ENCODE measurements at places on chromosomes 1 and 21.

DNA sequence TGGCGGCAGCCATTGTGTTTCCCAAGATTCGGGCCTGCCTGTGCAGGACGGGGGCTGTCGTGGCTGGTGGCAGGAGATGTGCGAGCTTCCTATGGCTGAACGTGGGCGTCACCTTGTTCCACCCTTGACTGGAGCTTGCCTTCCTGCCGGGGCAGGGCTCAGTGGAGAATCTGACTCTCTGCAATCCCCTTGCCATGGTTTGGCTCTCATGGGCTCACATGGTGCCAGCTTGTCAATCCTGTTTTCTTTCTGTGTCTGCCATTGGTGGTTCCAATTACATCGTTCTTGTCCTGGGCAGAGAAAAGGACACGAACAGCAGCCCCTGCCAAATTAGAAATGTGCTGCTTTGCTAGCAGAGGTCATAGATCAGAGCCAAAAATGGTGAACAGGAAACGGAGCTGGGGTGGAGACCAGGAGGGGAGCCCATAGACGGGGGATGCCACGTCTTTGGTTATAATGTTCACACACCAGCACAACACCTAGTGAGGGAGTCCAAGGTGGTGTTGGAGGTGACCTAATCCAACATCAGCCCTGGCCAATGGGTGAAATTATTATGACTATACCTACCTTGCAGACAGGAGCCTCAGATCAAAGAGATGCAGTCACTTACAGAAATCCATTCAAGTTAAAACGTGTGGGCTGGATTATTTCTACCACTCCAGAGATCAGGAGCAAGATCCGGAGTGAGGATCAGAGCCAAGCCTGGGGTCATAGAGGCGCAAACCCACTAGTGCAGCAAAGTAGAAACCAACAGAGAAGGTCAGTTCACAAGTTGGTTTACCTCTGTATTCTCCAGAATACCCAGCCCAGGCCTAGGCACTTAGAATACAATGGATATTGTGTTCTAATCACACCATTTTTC, 253.1 kb downstream of the SIPA1L2 start:
- DNase-seq: no peak

GRCh38 chr1:58249737-58250586, 296.6 kb downstream of the OMA1 start:
- DNase-seq: no peak

- no peak for DNase-seq
These were observed 694.1 kb downstream of the USP25 start for GRCh38 chr21:16423921-16424320.

GRCh38 chr1:55524006-55524405, 308.8 kb upstream of the USP24 start:
- no peak for DNase-seq

GRCh38 chr1:28037206-28037605, 51.2 kb downstream of the EYA3 start:
- DNase-seq: no peak

GRCh38 chr1:180854456-180854855, 58.2 kb upstream of the KIAA1614 start:
- no peak for DNase-seq

GRCh38 chr21:41024746-41025254, 143.2 kb upstream of the BACE2 start:
- DNase-seq: no peak

DNA sequence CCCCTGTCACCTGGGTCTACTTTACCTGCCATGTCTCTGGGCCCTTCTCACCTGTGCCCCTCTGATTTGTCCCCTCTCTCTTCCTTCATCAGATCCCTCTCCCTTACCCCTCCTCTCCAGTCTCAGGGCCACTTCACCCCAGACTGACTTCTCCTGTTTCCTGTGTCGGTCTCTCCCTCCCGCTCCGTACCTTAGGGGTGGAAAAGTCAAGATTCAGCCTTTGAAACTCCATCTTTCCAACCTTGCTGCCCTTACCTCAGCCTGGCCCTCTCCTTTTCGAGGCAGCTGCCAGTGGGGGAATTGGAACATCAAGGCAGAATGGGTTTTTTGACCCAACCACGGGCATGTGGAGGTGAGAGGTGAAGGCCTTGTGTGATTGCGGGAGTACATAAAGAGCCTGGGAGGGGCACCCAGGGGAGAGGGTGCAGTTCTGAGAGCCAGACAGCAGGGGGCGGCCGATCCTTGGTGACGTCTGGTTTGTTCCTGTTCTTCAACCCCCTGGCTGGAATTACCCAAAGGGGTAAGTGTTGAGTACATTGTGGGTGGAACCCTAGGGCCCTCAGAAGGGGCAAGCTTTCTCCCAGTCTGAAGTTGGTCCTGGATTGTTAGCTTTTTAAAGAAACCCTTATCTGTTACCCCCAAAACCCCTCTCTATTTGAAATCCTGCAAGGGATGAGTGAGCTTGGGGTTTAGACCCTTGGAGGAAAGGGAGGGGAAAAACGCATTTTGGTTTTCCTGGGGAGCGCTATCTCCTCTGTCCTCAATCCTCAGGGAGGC, 12.3 kb upstream of the DMBX1 start:
- DNase-seq: no peak

- no peak for DNase-seq
These were observed 330.9 kb downstream of the PTPRU start for GRCh38 chr1:29567257-29567656.

- no peak for DNase-seq
These were observed 86.8 kb upstream of the BCAR3 start for GRCh38 chr1:93768380-93768863.

GRCh38 chr21:32364387-32364786, 28.4 kb downstream of the URB1 start:
- no peak for DNase-seq

DNA sequence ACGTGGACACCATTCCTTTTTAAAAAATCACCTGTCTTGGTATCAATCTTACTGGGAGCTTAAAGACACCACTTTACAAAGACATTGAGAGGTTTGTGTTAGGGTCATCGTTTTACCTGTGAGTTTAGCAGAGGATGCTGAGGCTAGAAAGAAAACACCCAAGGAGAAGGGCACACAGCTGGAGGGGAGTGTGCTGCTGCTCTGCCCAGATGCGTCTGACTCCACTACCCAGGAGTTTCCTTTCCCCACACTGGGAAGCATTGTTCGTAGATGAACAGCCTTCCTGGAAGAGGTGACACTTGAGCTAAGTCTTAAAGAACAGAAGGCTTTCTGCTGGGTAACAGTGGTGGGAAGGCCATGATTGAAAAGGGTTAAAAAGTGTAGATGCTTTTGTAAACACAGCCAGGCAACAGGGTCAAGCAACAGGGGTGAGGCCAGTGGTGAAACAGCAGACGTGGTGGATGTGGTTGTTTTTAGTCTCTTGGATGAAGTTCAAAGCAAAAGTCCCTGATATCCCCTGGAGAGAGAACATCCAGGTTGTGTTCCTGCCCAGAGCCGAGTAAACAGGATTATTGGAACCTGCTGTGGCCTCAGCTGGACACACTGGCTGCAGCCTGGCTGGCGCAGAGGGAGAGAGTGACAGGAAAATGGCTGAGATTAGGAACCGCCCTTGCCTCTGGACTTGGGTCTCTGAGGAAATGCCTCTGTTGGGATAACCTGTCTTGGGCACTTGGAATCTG, 198.6 kb upstream of the JUN start:
- no peak for DNase-seq

- DNase-seq: no peak
These were observed 156.1 kb downstream of the PIGK start for GRCh38 chr1:77063118-77063517.

GRCh38 chr21:42164064-42164789, 54.7 kb upstream of the ABCG1 start:
- no peak for DNase-seq

- DNase-seq: no peak
These were observed 76.6 kb upstream of the VAV3 start for GRCh38 chr1:108041360-108042142.

DNA sequence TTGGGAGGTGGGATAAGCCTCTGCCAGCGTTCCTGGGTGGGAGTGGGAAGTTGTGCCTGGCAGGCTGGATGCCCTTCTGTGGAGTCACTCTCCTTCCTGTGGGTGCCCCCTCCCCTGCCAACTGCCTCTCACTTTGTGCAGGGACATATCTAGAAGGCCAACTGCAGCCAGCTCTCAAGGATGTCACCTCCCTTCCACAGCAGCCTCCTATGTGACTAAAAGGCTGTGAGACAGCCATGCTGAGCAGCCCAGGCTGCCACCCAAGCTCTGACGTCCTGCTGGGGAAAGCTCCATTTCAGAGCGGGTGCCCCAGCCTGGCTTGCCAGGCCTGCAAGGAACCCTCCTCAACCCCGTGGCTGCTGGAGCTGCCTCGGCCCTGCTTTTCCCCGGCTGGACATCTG, 19.6 kb upstream of the SLC26A9 start:
- DNase-seq: no peak

- DNase-seq: no peak
These were observed 13.2 kb downstream of the TP53BP2 start for GRCh38 chr1:223832637-223832943.

GRCh38 chr21:15732290-15732995, 2.7 kb downstream of the USP25 start:
- no peak for DNase-seq

- DNase-seq: no peak
These were observed 6.3 kb downstream of the MCL1 start for GRCh38 chr1:150572918-150573647.

DNA sequence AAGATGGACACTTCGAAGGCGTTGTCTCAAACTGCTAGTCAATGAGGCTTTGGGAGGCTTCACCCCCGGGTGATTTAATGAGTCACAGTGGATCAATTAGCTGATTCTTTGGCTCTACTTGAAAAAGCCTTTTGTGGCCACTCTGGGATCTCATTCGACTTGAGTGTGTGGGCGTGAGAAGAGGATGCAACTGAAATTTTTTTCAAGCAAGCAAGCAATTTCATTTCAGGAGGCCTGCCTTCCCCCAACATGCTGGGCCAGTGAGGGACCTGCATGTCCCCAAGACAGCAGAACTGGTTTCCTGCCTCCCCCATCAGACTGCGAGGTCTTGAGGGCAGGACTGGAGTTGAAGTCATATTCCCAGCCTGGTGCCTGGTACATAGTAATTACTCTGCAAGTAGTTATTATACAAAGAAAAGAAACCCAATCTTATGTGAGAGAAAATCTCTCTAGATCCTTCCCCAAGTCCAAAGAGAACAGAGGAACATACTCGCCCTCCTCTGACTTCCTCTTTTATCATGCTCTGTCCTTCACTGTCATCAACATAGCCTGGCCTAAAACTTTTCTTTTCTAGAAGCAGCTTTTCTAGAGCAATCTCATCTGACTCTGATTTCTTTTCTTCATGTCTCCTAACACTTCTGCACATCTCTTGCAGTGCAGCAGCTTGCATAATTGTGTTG, 22.7 kb downstream of the SYT6 start:
- no peak for DNase-seq

DNA sequence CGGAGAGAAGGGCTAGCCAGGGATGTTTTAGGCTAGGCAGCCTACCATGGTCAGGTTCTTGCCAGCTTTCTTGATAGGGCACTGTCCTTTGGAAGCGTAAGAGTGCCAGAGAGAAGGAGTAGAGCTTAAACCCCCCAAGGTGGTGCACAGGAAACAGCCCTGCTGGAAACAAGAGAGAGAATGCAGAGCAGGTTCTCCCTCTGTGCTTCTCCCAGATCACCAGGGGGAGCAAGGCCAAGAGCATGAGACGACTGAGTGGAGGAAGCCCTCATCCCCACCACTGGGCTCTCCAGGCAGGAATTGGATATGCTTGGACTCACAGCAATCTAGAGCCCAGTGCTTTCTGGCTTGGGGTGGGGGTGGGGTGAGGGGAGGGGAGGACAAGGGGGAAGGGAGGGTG, 49.8 kb downstream of the ATP2B4 start:
- no peak for DNase-seq

- no peak for DNase-seq
These were observed 139.0 kb downstream of the GLIS1 start for GRCh38 chr1:53600001-53600400.

DNA sequence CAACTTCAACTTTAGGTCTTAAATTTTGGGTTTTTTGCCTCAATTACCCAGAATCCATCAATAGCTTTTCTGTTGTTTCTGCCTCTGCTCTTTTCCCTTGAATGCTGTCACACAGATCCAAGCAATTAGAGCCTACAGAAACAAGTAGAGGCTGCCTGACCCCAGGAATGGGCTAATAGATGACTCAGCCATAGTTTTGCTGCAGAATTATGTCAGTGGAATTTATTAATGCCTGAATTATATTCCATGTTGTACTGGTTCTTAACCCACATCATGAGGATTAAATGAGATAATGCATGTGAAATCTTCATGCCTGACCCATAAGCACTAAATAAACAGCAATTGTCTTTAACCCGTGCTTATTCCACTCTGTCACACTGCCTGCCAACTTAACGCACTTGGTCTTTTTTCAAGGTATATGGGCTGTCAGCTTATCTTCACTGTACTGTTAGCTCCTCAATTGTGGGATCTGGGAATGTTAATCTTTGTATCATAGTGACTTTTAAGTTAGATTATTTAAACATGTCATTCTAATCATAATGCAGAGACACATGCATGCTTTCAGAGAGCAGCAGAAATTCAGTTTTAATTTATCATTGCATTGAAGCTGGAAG, 213.3 kb downstream of the ROR1 start:
- DNase-seq: no peak

DNA sequence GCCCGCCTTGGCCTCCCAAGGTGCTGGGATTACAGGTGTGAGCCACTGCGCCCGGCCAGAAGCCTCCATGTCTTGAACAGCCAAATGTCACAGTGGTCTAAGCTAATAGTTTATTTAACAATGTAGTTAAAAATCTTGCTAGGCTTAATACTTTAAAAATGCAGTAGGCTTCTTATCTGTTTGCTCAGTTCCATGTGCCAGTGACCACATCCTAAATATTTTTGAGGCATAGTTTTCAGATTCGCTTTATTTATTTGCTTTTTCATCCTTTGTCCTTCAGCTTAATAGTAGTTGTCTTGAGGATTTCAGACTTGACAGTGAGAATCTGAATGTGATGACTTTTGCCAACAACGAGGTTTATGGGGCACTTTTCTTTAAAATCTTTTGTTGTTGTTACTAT, 59.9 kb upstream of the PRRX1 start:
- DNase-seq: no peak

DNA sequence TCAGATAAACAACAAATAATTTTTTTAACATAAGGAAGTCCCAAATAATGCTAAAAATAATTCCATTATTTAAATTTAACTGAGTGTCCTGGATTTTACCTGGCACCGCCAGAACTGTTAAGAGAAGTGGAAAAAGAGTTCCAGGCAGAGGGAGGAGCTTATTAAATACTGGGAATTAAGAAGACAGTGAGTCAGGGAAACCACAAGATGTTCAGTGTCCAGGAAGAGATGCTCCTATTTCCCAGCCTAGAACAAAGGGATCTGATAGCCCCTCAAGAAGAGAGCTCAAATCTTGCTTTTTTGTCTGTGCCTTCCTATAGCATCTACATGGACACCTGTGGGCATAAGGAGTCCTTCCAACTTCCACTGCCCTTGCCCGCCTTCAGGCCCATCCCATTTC, 85.9 kb downstream of the PGM1 start:
- no peak for DNase-seq

Measured in SW 1271 (cell line).